ENCODE measurements at places on chromosomes 3 and 15. TPM values are rescaled to one million over a fixed set of nuclear protein-coding genes. Genes with fewer than 3 reads are reported as not detected.

Gene CTXN2
- total RNA-seq: not detected

Gene TMEM207
- total RNA-seq: not detected

Gene SNTN
- not detected for total RNA-seq

DNA sequence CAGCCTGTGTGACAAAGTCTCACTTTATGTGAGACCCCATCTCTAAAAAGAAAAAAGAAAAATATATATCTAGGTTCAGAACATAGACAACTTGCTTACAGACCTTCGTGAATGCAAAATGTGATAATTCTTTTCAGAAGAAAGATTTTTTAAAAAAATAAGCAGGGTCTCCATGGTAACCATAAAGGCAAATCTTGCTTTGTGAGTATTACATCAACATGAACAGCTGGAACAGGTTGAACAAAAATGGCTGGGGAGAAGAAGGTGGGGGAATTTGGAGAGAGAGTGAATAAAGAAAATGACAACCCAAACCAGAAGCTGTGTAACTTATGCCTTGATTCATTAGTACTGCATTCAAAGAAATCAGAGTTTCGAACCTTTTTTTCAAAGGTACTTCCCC lies 125.2 kb upstream of the RAP2B start:
- no peak for DNase-seq

GRCh38 chr3:51943451-51944391 lies 1.6 kb downstream of the PARP3 start:
- DNase-seq: no peak

GRCh38 chr15:69067296-69067695 lies 52.8 kb downstream of the NOX5 start:
- no peak for DNase-seq

Data from omental fat pad (tissue), 4 donors.